CD4-positive, alpha-beta T cell (primary cell): ENCODE measurements at places on chromosomes 5 and 9.

DNA sequence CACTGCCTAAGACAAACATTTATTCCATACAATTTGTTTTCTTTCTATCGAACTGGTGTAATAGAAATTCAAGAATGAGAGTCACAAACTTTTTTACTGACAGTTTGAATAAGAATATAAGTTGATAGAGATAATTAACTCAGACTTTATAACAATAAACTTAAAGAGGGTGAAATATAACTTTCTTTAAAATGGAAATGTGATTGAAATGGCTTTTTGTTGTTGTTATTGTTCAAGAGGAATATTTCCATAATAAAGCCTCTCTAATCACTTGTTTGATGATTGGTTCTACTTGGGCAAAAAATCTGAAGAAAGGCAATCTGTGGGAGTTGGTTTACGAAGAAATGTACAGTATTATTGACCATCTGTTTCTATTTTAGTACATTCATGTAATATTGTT lies 79.3 kb downstream of the ST8SIA4 start:
- no peaks in the 10 kb centered on the region for H3K27me3 ChIP-seq
- no peak overlapping the region for H3K4me3 ChIP-seq
- DNase-seq, result no peak
- no peak overlapping the region for H3K27ac ChIP-seq
- H3K4me1 ChIP-seq, result peaks cover 3% of the 10 kb centered on the region
- H3K36me3 ChIP-seq, result no peaks in the 10 kb centered on the region

GRCh38 chr5:69148981-69149675 lies 17.8 kb upstream of the CCNB1 start:
- H3K36me3 ChIP-seq, result no peaks in the 10 kb centered on the region
- no peaks in the 10 kb centered on the region for H3K27me3 ChIP-seq
- H3K27ac ChIP-seq, result no peak overlapping the region
- no peaks in the 10 kb centered on the region for H3K4me1 ChIP-seq
- DNase-seq, result no peak

DNA sequence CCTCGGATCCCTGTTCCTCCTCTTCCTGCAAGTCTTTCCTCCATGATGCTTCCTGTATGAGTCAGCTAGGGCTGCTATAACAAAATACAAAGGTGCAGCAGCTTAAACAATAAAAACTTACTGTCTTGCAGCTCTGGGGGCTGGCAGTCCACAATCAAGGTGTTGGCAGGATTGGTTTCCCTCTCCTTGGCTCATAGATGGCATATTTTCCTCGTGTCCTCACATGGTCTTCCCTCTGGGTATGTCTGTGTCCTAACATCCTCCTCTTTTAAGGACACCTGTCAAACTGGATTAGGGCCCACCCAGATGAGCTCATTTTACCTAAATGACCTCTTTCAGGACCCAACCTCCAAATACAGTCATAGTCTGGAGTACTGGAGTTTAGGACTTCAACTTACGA lies 117.5 kb downstream of the MED10 start:
- no peaks in the 10 kb centered on the region for H3K27me3 ChIP-seq
- DNase-seq, result no peak
- H3K36me3 ChIP-seq, result no peaks in the 10 kb centered on the region
- no peaks in the 10 kb centered on the region for H3K4me1 ChIP-seq
- no peak overlapping the region for H3K27ac ChIP-seq
- no peak overlapping the region for H3K4me3 ChIP-seq

GRCh38 chr5:103951776-103952175 lies 389.2 kb upstream of the NUDT12 start:
- no peak for DNase-seq
- no peaks in the 10 kb centered on the region for H3K36me3 ChIP-seq
- H3K27me3 ChIP-seq, result no peaks in the 10 kb centered on the region
- H3K27ac ChIP-seq, result no peak overlapping the region
- no peak overlapping the region for H3K4me3 ChIP-seq

GRCh38 chr5:41410737-41411136 lies 99.7 kb downstream of the PLCXD3 start:
- no peak for DNase-seq
- H3K27ac ChIP-seq, result no peak overlapping the region
- no peaks in the 10 kb centered on the region for H3K4me1 ChIP-seq
- H3K27me3 ChIP-seq, result no peaks in the 10 kb centered on the region
- H3K36me3 ChIP-seq, result no peaks in the 10 kb centered on the region

- H3K4me1 ChIP-seq, result no peaks in the 10 kb centered on the region
- H3K36me3 ChIP-seq, result no peaks in the 10 kb centered on the region
- no peak overlapping the region for H3K27ac ChIP-seq
- no peak overlapping the region for H3K4me3 ChIP-seq
- H3K27me3 ChIP-seq, result peaks cover 5% of the 10 kb centered on the region
Measured at GRCh38 chr5:59186623-59187022, 603.7 kb downstream of the RAB3C start.

DNA sequence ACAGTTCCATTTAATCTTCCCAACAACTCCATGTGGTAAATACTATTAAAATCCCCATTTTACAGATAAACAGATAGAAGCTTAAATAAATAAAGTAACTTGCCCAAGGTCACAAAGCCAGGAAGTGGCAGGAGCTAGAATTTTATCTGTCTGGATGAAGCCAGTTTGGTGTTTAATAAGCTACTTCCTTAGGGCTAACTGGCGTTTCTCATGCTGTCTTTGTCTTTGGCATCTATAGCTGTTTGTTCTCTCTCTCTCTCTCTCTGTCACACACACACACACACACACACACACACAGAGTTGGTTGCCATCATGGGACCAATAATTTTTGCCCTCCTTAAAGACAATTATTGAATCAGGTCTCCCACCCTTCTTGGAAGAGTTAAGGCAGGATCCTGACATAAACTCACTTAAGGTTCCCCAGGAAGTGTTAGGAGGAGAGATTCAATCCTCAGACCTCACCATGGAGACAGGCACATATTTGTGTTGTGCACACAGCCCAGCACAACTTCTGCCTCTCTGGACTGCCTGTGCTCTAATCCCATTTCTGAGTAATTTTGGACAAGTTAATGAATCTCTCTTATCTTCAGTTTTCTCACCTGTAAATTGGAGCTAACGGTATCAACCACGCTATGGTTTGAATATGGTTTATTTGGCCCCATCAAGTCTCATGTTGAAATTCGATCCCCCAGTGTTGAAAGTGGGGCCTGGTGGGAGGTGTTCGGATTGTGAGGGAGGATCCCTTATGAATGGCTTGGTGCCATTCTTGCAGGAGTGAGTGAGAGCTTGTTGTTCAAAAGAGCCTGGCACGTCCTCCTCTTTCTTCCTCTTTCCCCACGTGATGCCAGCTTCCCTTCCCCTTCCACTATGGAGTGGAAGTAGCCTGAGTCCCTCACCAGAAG lies 8.3 kb upstream of the ADRA1B start:
- no peaks in the 10 kb centered on the region for H3K4me1 ChIP-seq
- no peak for DNase-seq

DNA sequence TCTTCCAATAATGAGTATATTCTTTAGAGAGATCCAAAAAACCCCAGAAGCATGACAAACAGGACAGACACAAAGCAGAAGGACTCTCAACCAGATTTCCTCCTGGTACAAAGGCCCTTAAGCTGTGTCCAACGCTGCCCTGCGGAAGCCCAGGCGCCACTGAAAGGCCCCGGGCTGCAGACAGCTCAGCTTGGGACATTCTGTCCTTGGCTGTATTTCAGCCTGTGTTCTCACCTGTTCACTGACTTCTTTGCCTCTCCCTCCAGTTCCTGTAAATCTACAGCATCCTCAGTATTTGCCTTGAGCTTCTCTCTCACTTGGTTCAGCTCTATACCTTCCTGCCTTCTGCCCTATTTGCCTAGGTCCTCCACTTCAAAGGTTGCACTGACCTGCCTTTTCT lies 96.5 kb downstream of the SH3TC2 start:
- no peak for DNase-seq
- H3K4me3 ChIP-seq, result no peak overlapping the region
- no peaks in the 10 kb centered on the region for H3K27me3 ChIP-seq

GRCh38 chr5:171525085-171525484 lies 105.6 kb downstream of the FGF18 start:
- no peaks in the 10 kb centered on the region for H3K36me3 ChIP-seq
- H3K4me3 ChIP-seq, result no peak overlapping the region
- no peaks in the 10 kb centered on the region for H3K4me1 ChIP-seq
- DNase-seq, result no peak

DNA sequence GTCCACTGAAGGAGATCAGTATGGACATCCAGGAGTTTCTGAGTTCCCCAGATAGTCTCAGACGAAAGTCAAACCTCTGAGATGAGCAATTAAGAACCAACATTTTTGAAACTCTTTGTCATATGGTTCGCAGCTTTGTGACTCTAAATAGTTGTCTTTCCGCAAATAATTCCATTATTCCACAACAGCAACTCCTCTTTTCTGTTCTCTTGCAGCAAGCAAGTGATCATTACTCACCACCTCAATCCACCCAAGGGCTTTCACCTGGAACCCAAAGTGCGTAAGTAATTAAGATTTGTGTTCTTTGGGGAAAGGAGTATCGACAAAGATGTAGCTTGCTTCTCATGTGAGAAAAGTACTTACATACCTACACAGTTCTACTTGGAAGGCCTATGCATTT lies 15.6 kb downstream of the MTX3 start:
- DNase-seq, result no peak
- no peak overlapping the region for H3K4me3 ChIP-seq
- peaks cover 2% of the 10 kb centered on the region for H3K27me3 ChIP-seq
- no peak overlapping the region for H3K27ac ChIP-seq
- peaks cover 17% of the 10 kb centered on the region for H3K36me3 ChIP-seq
- H3K4me1 ChIP-seq, result no peaks in the 10 kb centered on the region

GRCh38 chr9:8020186-8020585 lies 220.6 kb upstream of the DMAC1 start:
- no peaks in the 10 kb centered on the region for H3K4me1 ChIP-seq
- H3K27ac ChIP-seq, result no peak overlapping the region
- no peaks in the 10 kb centered on the region for H3K27me3 ChIP-seq
- DNase-seq, result no peak

DNA sequence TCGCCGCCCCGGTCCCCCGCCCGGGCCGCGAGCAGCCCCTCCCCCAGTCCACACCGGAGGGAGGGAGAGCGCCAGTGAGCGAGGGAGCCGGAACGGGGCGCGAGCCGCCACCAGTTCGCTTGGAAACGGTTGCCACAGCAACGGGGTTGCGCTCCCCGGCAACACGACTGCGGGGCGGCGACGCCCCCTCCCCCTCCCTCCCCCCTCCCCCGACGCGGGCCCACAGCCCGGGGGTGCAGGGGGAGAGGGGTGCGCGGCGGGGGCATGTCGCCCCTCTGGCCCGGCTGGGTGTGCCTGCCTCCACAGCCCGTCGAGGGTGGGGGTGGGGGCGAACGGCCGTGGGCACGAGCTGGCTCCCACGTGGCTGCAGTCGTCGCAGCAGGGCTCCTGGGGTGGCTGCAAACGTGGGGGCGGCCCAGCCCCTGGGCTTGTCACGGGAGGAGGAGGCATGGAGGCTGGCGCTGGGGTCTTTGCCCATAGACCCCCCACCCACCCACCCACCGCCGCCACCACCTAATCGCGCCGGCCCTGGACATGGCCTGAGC lies 524 bp downstream of the PRR7 start:
- H3K27ac ChIP-seq, result peak overlapping the region; percentile 89
- peaks cover 70% of the 10 kb centered on the region for H3K4me1 ChIP-seq
- H3K27me3 ChIP-seq, result no peaks in the 10 kb centered on the region
- DNase-seq, result peak; percentile 69

- no peak overlapping the region for H3K4me3 ChIP-seq
- H3K4me1 ChIP-seq, result peaks cover 28% of the 10 kb centered on the region
- no peak for DNase-seq
- no peak overlapping the region for H3K27ac ChIP-seq
Measured at GRCh38 chr9:97924386-97924785, 2.1 kb upstream of the TRMO start.

DNA sequence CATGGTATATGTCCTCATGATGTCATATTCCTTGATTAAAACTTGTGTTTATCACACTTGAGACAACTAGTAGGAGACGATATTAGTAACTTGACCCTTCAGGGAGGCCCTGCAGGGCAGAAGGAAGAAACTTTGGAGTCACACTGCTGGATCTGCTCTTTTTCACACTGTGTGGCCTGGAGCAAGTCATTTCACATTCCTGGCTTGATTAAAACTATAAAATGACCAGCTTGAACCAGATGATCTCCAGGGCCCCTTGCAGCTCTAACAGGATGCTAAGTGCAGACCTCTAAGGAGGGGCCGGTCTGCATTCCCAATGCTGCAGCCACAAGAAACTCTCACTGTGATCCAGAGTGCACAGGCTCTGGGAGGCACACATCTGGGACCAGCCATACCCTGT lies 146.4 kb upstream of the ZNF366 start:
- no peak for DNase-seq
- no peaks in the 10 kb centered on the region for H3K4me1 ChIP-seq
- no peak overlapping the region for H3K27ac ChIP-seq

DNA sequence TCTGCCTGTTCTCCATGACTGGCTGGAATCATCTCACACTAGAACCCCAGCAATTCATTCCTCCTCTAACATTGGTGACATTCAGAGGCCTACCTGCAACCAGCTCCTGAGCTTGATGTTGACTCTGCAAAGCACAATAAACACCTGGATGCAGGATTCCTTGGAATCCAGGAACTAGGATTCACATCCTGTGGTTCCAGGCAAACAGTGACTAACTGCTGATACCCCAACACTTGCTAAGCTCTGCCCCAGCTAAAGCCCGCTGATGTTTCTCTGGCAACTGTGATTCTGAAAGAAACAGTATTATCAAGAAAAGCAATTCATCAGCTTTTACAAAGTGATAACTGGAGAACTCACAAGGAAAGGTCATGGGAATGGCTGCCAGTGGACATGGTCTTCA lies 29.2 kb downstream of the SUSD1 start:
- no peak for DNase-seq
- H3K27ac ChIP-seq, result no peak overlapping the region
- no peaks in the 10 kb centered on the region for H3K27me3 ChIP-seq
- no peaks in the 10 kb centered on the region for H3K4me1 ChIP-seq

DNA sequence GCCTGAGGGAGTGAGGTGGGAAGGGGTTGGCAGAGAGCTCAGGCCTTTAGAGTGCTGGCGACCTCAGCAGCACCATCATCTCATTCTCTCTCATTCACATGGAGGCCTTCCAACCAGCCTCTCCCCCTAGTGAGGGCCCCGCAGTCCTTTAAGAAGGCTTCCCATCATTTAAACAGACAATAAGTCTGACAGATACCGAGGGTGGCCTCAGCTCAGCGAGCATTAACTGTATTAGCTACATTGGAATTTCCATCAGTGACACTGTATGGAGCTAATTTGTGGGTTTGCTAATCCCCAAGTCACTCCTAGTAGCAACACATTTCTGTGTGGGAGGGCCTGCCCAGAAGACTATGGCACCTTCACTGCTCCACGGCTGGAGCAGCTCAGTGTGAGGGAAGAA lies 75.8 kb downstream of the INSYN2B start:
- DNase-seq, result no peak
- H3K27me3 ChIP-seq, result no peaks in the 10 kb centered on the region
- no peaks in the 10 kb centered on the region for H3K36me3 ChIP-seq
- H3K4me3 ChIP-seq, result no peak overlapping the region

DNA sequence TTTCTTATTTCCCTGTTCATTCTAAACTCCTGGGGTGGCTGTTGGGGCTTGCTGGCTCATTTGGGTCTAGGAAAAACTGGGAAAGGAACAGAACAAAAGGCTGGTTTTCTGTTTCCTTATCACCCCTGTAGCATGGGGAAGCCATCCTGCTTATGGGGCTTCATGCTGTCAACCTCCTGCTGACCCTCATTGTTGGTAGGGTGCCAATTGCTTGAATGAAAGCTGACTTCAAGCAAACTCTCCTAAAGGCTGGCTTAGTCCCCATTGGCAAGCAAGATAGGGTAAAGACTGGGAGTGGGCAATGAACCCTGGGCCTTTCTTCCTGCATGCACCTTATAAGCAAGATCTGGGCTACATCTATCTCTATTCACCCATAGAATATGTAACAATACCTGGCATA lies 511.6 kb downstream of the DMAC1 start:
- H3K4me3 ChIP-seq, result no peak overlapping the region
- DNase-seq, result no peak
- H3K27me3 ChIP-seq, result peaks cover 5% of the 10 kb centered on the region

GRCh38 chr9:95189251-95190098 lies 128.0 kb downstream of the FANCC start:
- DNase-seq, result no peak
- H3K4me1 ChIP-seq, result peaks cover 6% of the 10 kb centered on the region
- no peak overlapping the region for H3K27ac ChIP-seq
- H3K4me3 ChIP-seq, result no peak overlapping the region
